Upper lobe of right lung (tissue), 1 donor: ENCODE measurements at places on chromosomes 13 and 19. TPM values are rescaled to one million over a fixed set of nuclear protein-coding genes. Genes with fewer than 3 reads are reported as not detected.

Gene CAMSAP3
- total RNA-seq: 29.1 TPM

- no peak for DNase-seq
Measured at GRCh38 chr13:73714522-73714921, 419.7 kb downstream of the KLF12 start.

Gene S1PR5
- total RNA-seq: 2.1 TPM

DNA sequence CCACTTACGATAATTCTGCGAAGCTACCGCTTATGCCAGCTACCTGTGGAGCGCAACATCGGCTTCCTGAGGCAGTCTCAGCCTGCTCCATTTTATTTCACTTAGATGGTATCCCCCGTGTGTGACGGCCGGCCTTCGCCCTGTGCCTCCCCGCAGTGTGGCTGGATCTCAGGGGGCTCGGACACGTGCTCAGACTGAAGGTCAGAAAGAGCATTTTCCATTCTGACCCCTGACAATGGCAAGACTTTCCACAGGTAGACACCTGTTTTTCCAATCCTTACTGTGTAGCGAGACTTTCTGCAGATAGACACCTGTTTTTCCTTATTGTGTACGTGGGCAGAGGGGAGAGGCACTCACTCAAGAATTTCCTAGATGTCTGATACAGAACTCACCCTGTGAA is 52.7 kb downstream of the ATP11A start:
- peak; percentile 44 for DNase-seq

DNA sequence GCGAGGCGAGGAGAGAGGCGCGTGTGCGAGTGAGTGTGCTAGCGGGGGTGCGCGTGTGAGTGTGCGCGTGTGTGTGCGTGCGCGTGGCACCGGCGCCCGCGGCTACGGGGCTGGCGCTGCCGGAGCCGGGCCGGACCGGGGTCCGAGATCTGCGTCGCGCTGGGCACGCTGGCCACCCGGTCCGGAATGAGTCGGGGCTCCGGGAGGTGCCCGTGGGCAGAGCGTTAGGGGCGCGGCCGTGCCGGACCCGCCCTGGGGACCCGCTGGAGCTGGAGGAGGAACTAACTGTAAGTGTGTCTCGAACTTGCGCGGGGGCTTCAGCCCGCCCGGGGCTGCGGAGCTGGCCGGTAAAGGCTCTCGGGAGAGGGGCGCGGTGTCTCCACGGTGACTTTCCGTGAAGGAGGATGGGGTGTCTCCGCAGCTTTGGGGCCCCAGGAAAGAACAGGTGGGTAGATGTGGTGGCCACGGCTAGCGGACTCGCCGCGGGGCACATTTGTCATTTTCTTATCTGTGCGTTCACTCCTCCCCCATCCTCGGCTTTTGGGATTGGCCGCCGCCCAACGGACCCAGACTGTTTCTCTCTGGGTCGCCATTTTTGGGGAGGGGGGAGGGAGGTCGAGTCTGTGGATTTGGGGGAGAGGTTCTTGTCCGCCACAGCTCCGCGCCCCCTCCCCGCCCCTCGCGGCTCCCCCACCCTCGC is 10.1 kb upstream of the SOX1 start:
- no peak for DNase-seq

GRCh38 chr13:79485014-79485811 is 4.3 kb downstream of the NDFIP2 start:
- DNase-seq: no peak

Gene CAPNS1
- total RNA-seq: 582 TPM

GRCh38 chr19:12166626-12167025 is 3.7 kb downstream of the ZNF136 start:
- no peak for DNase-seq

DNA sequence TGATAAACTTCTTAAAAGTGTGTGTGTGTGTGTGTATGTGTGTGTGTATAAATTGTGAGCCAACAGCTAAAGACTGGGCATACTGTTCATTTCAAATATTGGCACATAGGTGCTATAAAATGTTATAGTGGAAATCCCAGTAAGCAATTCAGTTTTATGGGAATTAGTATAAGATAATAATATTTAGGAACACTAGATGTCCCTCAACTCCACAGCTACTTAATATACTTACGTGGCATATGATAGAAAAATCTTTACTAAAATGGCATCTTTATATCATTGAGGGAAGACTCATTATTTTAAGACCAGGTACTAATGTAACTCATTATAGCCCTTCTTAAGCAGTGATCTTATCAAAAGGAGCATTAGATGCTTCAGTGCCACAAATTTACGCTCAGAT is 266.2 kb downstream of the MAB21L1 start:
- DNase-seq: no peak

DNA sequence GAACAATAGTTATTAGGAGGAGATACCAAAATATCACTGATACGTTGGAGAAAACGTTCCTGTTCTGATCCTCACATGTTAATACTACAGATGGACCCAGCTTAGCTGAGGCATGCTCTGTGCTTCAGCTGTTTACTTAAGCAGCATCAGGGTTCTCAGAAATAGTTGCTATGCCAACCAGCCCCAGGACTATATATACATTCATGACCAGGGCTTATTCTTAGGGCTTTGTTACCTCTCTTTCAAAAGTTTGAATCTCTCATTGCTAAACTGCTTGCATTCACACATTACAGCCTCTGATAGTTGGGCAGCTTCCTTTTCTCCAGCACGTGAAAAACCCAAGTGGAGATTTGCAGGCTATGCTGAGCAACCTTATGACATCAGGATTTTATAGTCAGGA is 800.4 kb downstream of the DIAPH3 start:
- DNase-seq: no peak

- no peak for DNase-seq
Measured at GRCh38 chr13:99357941-99358340, 50.7 kb upstream of the GPR183 start.

Gene VSTM1
- 1.1 TPM for total RNA-seq

DNA sequence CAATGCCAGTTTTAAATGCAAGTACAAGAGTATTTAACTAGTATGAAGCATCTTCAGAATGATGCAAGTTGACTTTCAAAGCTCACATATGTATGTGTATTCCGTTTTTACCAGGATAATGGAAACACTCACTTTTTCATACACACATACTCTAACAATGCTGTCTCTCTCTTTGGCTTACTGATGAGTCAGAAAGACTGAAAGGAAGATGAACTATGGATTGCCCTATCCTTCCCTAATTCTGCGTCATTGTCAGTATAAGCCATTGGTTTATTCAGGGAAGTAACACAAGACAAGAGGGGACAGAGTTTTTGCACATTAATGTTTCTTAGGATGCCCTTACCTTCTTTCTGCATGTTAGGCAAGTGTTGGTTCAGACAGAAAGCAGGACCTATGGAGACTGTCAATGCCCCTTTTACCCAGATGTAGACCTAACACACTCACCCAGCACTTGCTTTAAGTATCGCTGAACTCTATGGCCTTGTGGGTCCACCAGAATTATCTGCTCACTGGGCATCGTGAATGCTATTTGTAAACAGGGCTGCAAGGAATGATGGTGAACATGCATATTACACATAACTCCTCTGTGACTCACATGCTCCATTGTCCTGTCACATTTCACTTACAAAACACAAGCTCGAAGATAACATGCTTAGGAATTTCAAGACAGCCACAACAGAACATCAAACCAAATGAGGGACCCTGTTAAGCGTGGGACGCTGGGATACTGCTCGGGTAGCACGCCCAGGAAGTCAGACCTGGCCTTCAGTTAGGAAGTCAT is 10.0 kb upstream of the OXGR1 start:
- DNase-seq: no peak

DNA sequence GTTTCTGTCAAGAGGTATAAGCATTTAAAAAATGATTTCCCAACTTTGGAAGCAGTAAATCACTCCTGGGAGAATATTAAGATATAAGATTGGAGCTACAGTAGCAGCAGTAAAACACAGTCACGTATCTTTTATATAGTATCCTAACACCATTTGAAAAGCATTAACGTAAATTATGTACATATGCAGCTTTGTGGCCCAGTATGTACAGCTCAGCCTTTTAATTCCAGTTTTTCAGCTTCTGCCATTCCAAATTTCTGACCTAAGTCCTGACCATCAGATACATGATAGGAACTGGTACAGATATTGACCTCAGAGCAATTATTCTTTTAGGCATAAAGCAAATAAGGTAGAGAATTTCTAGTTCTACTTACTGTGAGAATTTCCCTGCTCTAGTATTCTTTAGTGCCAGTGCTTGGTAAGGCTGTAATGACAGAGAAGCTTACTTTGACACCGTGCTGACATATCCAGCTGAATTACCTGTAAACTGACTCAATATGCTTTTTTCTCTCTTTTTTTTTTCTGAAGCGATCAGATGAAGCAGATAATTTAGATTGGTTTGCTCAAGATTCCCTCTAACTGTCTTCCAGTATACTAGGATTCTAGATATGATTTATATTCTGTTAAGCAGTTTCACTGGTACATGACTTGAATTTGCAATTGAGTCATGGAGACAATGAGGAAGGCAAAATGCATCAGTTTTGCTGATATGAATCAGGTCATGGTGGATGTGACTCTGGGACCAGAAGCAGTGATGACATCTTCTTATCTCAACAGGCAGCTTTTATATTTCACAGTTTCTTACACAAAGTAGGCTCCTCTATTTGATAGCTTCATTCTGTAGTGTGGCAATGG is 703.6 kb downstream of the SLITRK6 start:
- no peak for DNase-seq

Gene PLIN4
- total RNA-seq: 4.1 TPM

DNA sequence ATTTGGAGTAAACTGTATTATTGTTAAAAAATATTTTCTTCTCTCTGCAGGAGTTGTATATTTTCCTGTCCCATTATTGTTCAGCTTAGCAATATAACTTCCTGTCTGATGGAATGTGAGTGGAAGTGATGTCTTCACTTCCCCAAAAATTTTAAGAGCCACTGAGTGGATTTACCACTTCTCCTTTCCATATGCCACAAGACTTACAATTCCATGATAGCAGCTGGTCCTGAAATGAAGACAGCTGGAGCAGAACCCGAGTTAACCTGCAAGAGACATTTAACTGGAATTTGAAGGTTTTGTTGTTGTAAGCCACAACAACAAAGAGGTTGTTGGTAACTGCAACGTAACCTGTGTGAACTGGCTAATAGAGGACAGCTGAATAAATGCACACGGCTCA is 23.4 kb upstream of the TBC1D4 start:
- no peak for DNase-seq

GRCh38 chr13:46743191-46743590 is 53.8 kb downstream of the ESD start:
- DNase-seq: no peak

Gene FUT3
- 17.3 TPM for total RNA-seq

Gene PMIS2
- not detected for total RNA-seq

Gene BRCA2
- 3.6 TPM for total RNA-seq

DNA sequence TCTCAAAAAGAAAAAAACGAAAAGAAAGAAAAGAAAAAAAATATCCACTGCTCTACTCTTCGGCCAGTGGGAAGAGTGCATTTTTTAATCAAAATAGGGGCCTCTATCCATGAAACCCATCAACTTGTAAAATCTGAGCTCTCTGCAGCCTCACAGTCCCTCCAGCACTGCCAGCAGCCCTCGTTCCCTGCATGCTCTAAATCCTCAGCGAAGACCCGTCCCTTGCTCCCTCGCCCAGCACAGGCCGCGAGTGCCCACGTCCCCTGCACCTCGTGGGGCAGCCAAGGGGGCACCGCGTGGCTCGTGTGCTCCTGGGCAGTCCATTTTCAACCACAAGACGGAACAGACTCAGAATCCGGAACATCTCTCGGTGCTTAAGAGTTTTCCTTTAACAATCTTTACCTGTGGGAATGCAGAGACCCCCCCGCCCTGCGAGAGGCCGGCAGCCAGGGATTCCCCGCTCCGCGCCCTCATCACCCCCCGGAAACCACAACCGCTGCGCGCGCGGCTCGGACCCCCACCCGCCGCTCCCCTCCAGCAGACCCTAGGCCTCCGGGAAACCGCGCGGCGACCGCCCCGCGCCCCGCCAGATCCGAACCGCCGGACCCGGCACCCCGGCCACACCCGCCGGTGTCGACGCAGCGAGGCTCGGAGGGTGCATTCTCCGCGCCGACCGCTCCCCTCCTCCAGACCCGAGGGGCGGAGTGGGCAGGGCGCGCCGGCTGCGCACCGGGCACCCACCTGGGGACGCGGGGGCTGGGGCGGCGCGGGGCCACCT is 638 bp downstream of the ANKRD27 start:
- no peak for DNase-seq

DNA sequence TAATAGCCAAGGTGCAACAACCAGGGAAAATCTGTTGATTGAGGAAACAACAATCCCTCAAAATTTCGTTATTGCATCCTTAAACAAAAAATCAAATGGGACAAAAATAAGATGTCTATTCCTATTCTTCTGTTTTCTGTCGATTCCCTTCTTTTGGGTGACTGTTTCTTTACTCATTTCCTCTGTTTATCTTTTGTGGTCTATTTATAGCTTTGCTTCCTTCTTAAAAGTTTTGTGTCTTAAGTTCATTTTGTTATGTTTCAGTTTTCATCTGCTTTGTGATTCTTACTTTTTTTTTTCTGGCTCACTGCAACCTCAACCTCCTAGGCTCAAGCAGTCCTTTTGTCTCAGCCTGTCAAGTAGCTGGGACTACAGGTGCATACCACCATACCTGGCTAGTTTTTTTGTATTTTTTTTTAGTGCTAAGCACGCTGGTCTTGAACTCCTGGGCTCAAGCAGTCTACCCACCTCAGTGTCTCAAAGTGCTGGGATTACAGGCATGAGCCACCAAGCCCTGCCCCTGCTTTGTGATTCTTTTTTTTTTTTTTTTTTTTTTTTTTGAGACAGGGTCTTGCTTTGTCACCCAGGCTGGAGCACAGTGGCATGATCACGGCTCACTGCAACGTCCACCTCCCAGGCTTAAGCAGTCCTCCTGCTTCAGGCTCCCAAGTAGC is 10.4 kb downstream of the ZNF146 start:
- no peak for DNase-seq

DNA sequence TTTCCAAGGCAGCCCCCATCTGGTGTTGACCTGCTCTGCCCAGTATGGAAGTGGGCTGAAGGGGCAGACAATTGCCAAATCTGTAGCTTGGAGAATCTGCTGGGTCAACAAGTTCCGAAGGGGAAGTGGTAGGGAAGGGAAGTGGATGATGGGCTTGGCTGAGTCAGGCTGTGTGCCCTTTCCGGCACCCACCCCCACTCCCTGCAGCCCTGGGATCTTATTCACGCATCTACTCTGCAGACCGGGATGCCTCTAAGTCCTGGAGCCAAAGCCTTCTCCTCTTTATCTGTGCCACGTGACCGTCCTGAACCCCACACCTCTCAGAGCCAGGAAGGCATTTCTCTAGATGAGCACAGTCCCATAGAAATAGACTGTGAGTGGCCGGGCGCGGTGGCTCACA is 7.5 kb upstream of the C5AR2 start:
- peak; percentile 79 for DNase-seq

Gene SHC2
- 37.8 TPM for total RNA-seq
